Muscle of leg (tissue), 16 donors: ENCODE measurements at places on chromosomes 2 and 18. TPM values are rescaled to one million over a fixed set of nuclear protein-coding genes. Genes with fewer than 3 reads are reported as not detected.

GRCh38 chr2:113111823-113112287 lies 15.5 kb upstream of the IL1RN start:
- H3K27me3 ChIP-seq = no peaks in the 10 kb centered on the region
- H3K36me3 ChIP-seq = no peaks in the 10 kb centered on the region
- no peak for DNase-seq

GRCh38 chr2:198731842-198732399 lies 725.8 kb downstream of the SATB2 start:
- no peak overlapping the region for H3K27ac ChIP-seq
- H3K27me3 ChIP-seq = no peaks in the 10 kb centered on the region
- no peak for DNase-seq
- H3K4me3 ChIP-seq = no peak overlapping the region
- H3K4me1 ChIP-seq = no peaks in the 10 kb centered on the region

DNA sequence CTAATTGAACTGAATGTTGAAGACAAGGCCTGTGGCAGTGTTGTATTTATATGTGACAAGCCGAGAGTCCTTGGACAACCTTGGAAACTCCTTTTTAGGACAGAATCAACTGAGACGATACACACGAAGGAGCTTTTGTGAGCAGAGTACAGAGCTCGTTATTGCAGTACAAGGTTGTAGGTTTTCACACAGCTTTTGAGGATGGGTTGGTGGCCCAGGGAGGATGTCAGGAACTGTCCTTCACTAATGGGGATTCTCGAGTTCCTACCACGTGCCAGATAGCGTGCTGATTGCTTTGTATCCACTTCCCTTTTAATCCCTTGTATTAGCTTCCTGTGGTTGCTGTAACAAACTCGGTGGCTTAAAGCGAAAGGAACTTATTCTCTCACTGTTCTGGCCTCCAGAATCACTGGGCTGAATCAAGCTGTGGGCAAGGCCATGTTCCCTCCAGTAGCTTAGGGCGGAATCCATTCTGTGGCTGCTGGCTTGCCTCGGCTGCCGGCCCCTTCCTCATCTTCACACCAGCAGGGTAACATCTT lies 20.2 kb downstream of the INPP4A start:
- peaks cover 32% of the 10 kb centered on the region for H3K4me1 ChIP-seq
- H3K27ac ChIP-seq = peak overlapping the region; percentile 56

DNA sequence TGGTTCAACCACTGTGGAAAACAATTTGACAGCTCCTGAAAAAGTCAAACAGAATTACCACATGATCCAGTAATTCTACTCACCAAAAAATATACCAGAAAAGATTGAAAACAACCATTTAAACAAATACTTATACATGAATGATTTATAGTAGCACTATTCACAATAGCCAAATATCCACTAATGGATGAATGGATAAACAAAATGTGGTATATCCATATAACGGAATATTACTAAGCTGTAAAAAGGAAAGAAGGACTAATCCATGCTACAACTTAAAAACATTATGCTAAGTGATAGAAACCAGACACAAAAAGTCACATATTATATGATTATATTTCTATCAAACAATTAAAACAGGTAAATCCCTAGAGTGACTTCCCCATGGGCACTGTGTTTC lies 131.5 kb downstream of the SPOPL start:
- no peaks in the 10 kb centered on the region for H3K27me3 ChIP-seq
- no peak for DNase-seq
- no peaks in the 10 kb centered on the region for H3K36me3 ChIP-seq
- H3K4me3 ChIP-seq = no peak overlapping the region

Gene RNU2-63P
- 15.0 TPM for total RNA-seq

DNA sequence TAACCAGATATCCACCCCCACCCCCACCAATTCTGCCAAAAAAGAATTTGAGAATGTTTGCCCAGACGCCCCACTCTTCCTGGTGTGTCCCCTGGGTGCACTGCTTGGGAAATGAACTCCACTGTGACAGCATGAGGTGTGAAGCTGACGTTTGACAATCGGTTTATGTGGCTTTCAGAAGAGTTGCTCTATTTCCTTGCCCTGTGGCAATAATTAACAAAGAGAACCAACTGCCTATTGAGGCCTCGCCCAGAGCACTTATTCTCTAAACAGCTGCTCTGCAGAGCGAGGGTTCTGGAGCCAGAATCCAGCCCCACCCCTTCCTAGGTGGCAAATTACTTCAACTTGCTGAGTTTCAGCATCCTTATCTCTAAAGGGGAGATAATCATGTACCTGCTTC lies 115.8 kb upstream of the SIX3 start:
- peaks cover 2% of the 10 kb centered on the region for H3K27me3 ChIP-seq
- H3K27ac ChIP-seq = no peak overlapping the region
- H3K4me1 ChIP-seq = no peaks in the 10 kb centered on the region
- H3K36me3 ChIP-seq = no peaks in the 10 kb centered on the region

- H3K36me3 ChIP-seq = no peaks in the 10 kb centered on the region
- H3K27ac ChIP-seq = no peak overlapping the region
- peak; percentile 16 for DNase-seq
- H3K4me1 ChIP-seq = no peaks in the 10 kb centered on the region
- no peak overlapping the region for H3K4me3 ChIP-seq
- H3K27me3 ChIP-seq = no peaks in the 10 kb centered on the region
Measured at GRCh38 chr2:29455200-29455860, 340.1 kb downstream of the CLIP4 start.

DNA sequence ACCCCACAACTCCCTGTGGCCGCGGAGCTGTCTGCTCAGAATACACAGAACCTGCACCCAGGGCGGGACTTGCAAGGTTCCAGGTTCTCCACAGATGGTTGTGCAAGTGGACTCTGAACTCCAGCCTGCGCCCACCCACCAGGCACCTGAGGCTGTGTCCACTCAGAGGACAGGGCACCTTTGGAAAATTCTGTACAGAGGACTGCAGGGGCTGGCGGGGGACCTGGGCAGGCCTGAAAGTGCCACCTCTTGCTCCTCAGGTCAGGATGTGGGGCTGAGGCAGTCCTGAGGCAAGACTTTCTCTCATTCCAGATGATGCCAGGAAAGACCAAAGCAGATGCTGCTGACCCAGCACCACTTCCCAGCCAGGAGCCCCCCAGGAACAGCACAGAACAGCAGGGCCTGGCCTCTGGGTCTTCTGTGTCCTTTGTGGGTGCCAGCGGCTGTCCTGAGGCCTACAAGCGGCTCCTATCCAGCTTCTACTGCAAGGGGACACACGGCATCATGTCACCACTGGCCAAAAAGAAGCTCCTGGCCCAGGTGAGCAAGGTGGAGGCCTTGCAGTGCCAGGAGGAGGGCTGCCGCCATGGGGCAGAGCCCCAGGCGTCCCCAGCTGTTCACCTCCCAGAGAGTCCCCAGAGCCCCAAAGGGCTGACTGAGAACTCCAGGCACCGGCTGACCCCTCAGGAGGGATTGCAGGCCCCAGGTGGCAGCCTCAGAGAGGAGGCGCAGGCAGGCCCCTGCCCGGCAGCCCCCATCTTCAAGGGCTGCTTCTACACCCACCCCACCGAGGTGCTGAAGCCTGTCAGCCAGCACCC lies 14.4 kb downstream of the ARID5A start:
- H3K4me3 ChIP-seq = no peak overlapping the region
- H3K4me1 ChIP-seq = peaks cover 6% of the 10 kb centered on the region
- H3K27ac ChIP-seq = no peak overlapping the region
- peaks cover 54% of the 10 kb centered on the region for H3K36me3 ChIP-seq
- no peak for DNase-seq

- no peak overlapping the region for H3K27ac ChIP-seq
- no peak for DNase-seq
- H3K36me3 ChIP-seq = no peaks in the 10 kb centered on the region
- H3K4me3 ChIP-seq = no peak overlapping the region
- no peaks in the 10 kb centered on the region for H3K27me3 ChIP-seq
- H3K4me1 ChIP-seq = no peaks in the 10 kb centered on the region
Measured at GRCh38 chr2:206614811-206615210, 27.5 kb upstream of the FAM237A start.

- no peak overlapping the region for H3K4me3 ChIP-seq
- no peaks in the 10 kb centered on the region for H3K36me3 ChIP-seq
- DNase-seq = no peak
- H3K4me1 ChIP-seq = peaks cover 7% of the 10 kb centered on the region
- H3K27ac ChIP-seq = no peak overlapping the region
Measured at GRCh38 chr18:8686611-8687010, 18.7 kb upstream of the MTCL1 start.

Gene RTP5
- total RNA-seq = not detected

DNA sequence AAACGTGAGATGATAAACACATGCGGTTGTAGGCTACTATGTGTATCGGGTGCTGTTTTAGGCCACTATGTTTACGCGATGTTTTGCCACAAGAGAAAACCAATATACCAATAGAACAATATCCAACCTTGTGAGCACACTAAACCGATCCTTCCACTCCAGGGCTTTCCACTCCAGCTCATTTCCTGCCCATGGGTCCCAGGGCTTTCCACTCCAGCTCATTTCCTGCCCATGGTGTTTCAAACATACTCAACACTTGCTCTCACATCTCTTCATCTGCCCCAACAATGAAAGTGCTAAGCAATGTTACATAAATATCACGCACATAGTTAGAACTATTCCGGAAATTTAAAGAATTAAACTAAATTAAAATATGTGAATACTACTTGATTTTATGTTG lies 80.0 kb downstream of the EPB41L3 start:
- peaks cover 8% of the 10 kb centered on the region for H3K4me1 ChIP-seq
- no peak for DNase-seq
- no peak overlapping the region for H3K4me3 ChIP-seq
- peak overlapping the region; percentile 9 for H3K27ac ChIP-seq
- no peaks in the 10 kb centered on the region for H3K36me3 ChIP-seq

- H3K4me3 ChIP-seq = no peak overlapping the region
- no peaks in the 10 kb centered on the region for H3K36me3 ChIP-seq
- DNase-seq = no peak
- H3K4me1 ChIP-seq = no peaks in the 10 kb centered on the region
- H3K27ac ChIP-seq = no peak overlapping the region
- H3K27me3 ChIP-seq = peaks cover 6% of the 10 kb centered on the region
Measured at GRCh38 chr2:236720974-236721540, 151.4 kb downstream of the ACKR3 start.

GRCh38 chr2:216569765-216570164 lies 63.5 kb upstream of the IGFBP2 start:
- H3K27me3 ChIP-seq = no peaks in the 10 kb centered on the region
- H3K4me3 ChIP-seq = no peak overlapping the region
- H3K36me3 ChIP-seq = no peaks in the 10 kb centered on the region
- DNase-seq = no peak
- H3K27ac ChIP-seq = no peak overlapping the region

DNA sequence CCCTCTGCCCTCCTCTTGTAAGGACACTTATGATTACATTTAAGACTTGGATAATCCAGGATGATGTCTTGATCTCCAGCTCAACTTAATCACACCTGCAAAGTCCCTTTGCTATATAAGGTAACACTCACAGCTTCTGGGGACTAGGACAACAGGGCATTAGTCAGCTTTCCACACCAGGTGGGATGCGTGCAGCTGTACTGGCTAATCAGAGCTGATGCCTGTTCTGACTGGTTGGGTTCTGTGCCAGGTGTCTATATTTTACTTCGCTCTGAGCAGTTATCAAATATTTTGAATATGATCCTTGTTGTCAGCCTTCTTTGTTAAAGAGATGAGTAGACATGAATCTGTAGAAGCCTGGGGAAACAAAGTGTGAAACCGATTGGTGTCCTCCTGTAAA lies 115.5 kb upstream of the ATP8B1 start:
- no peak overlapping the region for H3K27ac ChIP-seq
- no peaks in the 10 kb centered on the region for H3K27me3 ChIP-seq
- peaks cover 8% of the 10 kb centered on the region for H3K4me1 ChIP-seq
- H3K4me3 ChIP-seq = no peak overlapping the region
- H3K36me3 ChIP-seq = no peaks in the 10 kb centered on the region
- no peak for DNase-seq

- H3K4me1 ChIP-seq = no peaks in the 10 kb centered on the region
- no peaks in the 10 kb centered on the region for H3K27me3 ChIP-seq
- DNase-seq = no peak
- H3K27ac ChIP-seq = no peak overlapping the region
- H3K36me3 ChIP-seq = no peaks in the 10 kb centered on the region
Measured at GRCh38 chr2:145258903-145259579, 739.1 kb upstream of the ZEB2 start.

DNA sequence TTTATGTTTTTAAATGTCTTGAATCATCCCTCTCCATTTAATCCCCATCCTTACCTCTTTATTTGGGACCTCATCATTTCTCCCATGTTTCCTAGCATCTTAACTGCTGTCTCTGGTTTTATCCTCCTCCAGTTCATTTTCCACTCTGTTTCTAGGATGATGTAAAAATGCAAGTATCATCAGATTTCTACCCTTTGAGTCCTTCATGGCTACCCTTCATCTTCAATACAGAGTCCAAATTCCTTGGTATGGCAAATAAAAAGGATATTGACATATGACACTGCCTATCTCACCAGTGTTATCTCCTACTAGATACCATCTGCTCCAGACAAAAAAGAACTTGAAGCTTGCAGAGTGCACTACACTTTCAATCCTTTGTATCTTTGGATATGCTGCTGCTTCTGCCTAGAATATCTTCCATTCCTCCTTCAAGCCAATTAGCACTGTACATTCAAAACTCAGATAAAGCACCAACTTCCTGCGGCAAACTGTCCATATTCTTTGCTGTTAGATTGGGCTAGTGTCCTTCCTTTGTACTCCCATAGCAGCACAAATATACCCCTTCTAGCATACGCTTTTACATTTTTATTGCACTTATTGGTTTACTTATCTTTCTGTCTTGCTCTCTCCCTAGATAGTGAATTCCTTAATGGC lies 24.6 kb upstream of the TLK1 start:
- H3K4me3 ChIP-seq = no peak overlapping the region
- no peak for DNase-seq
- H3K27ac ChIP-seq = no peak overlapping the region
- H3K27me3 ChIP-seq = no peaks in the 10 kb centered on the region

DNA sequence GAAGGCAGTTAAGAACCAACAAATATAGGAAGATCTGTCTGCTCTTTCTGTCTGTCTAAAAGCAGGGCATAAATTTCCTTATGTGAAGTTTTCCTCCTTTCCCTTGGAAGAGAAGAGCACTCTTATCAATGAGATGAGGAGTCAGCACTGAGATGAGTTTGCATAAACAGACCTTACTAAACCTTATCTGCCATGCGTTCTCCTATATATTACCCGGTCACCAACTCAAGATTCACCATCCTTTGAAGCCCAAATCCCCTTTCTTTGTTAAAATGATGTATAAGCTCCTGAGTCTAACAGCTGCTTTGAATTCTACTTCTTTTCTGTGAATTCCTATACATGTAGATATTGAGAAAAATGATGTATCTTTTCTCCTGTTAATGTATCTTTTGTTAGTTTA lies 65.5 kb upstream of the FHL2 start:
- no peak overlapping the region for H3K4me3 ChIP-seq
- peaks cover 3% of the 10 kb centered on the region for H3K4me1 ChIP-seq
- peaks cover 2% of the 10 kb centered on the region for H3K27me3 ChIP-seq
- no peaks in the 10 kb centered on the region for H3K36me3 ChIP-seq

- H3K27ac ChIP-seq = peak overlapping the region; percentile 51
- no peak overlapping the region for H3K4me3 ChIP-seq
- peaks cover 25% of the 10 kb centered on the region for H3K4me1 ChIP-seq
- no peaks in the 10 kb centered on the region for H3K36me3 ChIP-seq
- H3K27me3 ChIP-seq = no peaks in the 10 kb centered on the region
- DNase-seq = no peak
Measured at GRCh38 chr18:63207143-63207790, 112.3 kb downstream of the BCL2 start.

Gene RUFY4
- 0.27 TPM for total RNA-seq
